ENCODE measurements at places on chromosomes 16 and 17.

DNA sequence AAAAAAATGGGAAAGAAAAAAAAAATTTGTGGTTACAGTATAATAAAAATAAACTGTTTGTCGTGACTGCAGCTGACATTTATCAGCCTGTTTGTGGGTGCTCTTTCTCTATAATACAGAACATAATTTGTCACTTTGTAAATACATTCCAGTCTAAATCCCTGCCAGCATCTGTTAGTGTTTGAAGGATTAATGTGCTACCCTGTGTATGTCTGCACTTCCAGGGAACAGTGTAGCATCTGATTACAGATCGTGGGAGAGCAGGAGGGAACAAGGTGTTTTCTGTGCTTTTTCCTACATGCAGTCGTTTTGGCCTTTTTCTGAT is 265.1 kb downstream of the WWOX start:
- no peak for DNase-seq

DNA sequence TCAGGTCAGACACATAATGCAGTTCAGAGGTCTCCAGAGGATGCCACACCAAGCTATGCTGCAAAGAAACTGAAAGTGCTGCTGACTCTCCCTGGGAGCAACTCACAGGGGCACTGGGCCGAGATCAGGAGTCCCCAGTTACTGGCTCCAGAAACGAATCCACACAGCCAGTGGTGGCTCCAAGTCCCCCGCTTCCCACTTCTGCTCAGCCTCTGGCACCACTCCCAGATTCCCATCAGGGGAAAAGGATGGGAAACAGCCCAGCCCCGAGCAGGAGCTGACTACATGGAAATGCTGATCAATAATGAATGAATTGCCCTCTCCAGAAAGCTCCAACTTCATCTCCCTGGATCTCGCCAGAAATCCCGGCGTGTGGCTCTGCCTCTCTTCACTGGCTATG is 62.3 kb upstream of the CDH5 start:
- DNase-seq, result no peak

DNA sequence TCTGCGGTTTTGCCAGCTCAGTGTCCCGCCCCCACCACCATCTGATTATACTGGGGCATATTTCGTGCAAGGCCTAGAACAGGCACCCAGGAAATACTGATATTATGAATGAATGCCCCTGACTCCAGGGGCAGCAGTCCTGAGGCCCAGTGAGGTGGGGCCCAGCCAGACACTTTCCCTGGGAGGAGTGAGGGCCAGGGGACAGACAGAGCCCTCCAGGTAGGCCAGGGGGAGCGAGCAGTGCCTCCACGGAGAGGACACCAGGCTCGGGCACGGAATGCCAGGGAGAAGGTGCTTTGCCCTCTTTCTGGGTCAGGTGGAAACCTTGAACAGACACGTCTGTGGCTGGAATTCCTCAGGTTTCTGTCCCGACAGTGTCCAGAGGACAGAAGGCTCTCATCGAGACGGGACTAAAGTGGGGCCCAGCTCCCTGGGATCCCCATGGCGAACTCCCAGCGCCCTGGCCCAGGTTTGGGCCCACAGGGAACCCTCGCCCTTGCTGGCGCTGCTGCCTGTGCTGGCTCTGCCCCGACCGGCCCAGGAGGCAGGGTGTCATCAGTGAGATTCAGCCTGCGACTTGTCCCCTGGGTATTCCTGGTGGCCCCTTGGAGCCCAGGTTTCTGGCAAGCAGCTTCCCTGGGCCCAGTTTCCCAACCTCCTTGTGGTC is 4.3 kb downstream of the KATNB1 start:
- DNase-seq, result no peak

GRCh38 chr17:31147507-31148202 is 52.9 kb downstream of the NF1 start:
- DNase-seq, result no peak

- no peak for DNase-seq
Measured at GRCh38 chr16:17117906-17118577, 352.7 kb downstream of the XYLT1 start.

DNA sequence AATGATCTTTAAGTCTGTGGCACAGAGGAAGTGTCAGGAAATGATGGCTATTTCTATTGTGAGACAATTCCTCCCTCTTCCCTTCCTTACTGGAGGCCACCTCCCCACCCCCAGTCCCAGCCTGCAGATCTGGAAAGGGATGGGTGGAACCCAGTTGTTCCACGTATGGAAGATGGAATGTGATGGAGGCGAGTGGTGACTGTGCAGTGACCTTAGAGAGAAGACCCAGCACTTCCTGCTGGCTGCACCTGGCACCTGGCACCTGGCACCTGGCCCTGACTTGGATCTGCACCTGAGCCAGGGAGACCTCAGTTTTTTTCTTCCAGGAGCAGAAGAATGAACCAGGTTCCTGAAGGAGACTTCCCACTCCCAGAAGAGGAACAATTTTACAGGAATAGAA is 33.0 kb upstream of the TMC5 start:
- no peak for DNase-seq

DNA sequence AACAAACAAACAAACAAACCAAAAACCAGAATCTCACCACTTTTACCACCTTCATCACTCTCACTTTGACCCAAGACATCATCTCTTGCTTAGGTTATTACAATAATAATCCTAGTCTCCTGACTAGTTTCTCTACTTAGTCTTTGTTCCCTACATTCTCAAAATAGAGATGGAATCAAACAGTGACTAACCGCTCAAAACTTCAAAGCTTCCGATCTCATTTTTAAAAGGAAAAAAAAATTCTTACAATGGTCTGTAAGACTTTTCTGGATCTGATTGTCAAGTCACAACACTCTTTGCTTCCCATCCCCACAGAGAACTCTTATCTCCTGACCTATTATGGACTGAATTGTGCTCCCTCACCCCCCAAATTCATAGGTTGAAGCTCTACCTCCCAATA is 60.9 kb downstream of the SPAG9 start:
- no peak for DNase-seq

DNA sequence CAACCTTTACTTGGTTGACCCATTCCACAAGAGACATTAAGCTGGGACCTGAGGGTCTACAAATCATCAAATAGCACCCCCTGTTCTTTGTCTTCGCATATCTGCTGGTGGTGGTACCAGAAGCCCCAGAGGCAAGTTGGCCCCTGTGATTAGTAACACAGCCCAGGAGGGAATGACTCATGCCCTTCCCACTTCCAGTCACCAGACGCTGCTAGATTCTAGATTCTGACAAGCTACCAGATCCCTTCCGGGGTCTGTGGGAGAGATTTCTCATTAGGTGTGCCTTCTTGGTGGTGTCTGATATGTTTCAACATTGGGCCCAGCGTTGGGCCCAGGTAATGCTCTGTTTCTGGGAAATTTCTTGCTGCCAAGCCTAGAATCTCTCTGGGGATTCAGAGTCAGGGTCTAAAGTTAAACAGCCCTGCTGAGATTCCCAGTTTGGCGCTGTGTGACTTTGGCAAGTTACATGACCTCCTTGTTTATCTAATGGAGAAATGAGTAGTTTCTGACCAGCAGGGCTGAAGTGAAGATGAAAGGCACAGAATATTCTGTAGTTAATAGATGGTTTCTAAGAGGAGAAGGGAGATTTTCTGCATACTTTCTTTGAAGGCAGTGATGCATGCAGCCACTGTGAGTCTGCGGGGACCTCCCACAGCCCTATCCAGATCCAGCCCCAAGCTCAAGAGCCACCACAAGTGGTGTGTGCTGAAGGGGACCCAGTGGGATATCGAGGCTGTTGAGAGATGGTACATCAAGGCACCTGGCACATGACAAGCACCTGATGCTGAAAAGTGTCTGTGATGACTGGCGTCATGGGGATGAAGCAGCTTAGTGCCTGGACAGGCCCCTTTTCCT is 3.9 kb downstream of the TRPV2 start:
- peak; percentile 46 for DNase-seq

DNA sequence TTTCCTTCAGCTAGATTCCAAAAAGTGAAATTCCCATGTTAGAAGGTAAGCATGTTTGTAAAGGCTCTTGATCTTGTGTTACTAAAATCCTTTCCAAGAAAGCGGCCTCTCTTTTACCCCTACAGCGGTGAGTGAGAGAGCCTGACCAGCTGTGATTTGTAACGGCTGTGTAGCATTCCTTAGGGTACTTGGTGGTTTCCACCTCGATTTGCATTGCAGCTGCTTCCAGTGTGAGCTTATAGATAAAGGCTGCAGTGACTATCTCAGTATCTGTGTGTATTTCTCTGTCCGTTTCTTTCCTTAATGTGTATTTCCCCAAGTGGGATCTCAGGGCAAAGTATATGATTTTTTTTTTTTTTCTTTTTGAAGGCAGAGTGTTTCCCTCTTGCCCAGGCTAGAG is 169.4 kb downstream of the SNX29 start:
- no peak for DNase-seq

DNA sequence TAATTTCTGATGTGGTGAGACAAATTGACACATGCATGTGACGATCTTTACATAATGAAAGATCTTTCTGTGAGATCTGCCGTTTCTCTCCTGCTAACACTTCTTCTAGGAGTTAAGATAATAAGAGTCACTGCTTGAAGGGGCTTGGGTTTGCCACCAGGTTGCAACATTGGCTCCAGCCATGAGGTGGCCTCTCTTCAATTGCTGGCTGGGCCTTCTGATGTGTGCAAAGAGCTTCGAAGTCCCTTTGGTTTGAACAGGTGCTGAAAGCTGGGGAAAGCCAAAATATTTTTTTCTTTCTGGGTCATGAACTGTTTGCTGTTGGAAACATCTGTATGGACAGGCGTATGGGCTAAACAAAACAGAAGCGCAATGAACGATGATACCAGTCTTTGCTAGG is 204.1 kb upstream of the SALL1 start:
- DNase-seq, result no peak

DNA sequence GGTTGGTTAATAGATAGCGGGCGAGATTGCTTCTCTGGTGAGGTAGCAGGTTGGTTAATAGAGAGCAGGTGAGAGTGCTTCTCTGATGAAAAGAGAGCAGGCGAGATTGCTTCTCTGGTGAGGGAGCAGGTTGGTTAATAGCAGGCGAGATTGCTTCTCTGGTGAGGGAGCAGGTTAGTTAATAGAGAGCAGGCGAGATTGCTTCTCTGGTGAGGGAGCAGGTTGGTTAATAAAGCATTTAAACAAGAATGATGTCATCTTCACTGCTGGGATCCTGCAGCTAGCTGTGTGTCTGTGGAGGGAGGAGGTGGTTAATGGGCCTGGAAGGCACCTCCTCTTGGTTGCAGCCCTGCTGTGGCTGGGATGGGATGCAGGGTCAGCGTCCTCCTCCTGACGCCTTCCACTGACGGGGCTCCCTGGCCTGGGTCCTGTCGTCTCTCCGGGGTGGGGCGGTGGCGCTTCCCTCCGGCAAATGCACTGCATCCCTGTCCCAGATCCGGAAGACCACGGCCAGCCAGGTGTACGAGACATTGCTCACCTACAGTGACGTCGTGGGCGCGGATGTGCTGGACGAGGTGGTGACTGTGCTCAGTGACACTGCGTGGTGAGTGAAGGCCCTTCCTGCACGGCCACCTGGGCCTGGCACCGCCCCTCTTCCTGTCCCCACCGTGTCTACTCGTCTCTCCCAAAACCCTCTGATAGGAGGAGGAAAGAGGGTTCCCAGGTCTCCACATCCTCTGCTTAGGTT is 99.2 kb upstream of the ZNF750 start:
- no peak for DNase-seq

- DNase-seq, result peak; percentile 67
Measured at GRCh38 chr16:78796221-78796866, 696.9 kb downstream of the WWOX start.

DNA sequence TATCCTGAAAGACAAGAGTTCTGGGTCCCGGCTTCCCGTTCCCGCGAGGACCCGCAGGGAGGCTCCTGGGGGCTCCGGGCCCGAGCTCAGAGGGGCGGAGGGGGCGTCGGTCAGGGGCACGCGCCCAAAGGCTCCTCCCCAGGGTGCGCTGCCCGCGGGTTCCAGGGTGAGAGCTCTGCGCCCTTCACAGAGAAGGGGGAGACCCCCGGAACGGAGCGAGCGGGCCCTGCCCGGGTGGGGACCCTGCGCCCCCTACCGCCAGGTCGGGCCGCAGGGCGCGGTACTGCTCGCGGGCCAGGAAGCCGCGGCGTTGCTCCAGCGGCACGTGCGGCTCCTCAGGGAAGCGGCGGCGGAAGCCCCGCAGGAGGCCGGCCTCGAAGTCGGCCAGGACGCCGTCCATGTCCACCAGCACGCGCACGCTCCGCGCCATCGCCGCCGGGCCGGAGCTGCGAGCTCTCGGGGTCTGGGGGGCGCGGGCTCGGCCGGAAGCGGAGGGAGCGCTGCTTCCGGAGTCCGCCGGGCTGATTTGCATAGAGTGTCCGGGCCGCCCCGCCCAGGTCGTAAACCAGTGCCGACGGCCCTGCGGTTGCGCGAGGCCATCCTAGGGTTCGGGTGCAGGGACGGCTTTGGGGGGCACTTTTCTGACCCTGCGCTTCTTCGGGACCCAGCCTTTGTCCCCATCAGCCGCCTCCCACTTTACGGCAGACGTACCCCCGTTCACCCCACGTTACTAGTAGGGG is at the start of gene NT5C:
TSS of gene NT5C (minus strand) at position 465 of the 740 bp plus-strand sequence. CDS start at position 430, 35 bp downstream.
- peak; percentile 58 for DNase-seq

GRCh38 chr16:14146445-14146844 is 75.3 kb downstream of the MRTFB start:
- DNase-seq, result no peak

DNA sequence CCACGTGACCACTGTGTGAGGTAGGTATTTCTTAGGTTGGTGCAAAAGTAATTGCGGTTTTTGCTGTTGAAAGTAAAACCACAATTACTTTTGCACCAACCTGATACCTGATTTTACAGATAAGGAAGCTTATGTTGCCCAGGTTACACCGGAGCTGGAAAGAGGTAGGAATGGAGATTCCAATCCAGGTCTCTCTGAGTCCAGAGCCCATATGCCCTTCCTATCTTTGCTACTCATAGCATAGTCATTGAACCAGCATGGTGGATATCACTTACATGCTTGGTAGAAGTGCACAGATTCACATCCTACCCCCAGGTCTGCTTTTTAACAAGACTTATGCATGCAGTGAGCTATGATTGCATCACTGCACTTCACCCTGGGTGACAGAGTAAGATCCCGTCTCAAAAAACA is 61.8 kb downstream of the ARSG start:
- DNase-seq, result peak; percentile 52
